Naive B cell (primary cell): ENCODE measurements at places on chromosomes 2 and 18.

GRCh38 chr18:63177919-63178821 lies 141.4 kb downstream of the BCL2 start:
- H3K4me3 ChIP-seq: peak overlapping the region; percentile 77
- peak overlapping the region; percentile 95 for H3K27ac ChIP-seq
- DNase-seq: no peak
- peaks cover 92% of the 10 kb centered on the region for H3K4me1 ChIP-seq
- H3K36me3 ChIP-seq: peaks cover 15% of the 10 kb centered on the region

- no peaks in the 10 kb centered on the region for H3K4me1 ChIP-seq
- H3K36me3 ChIP-seq: no peaks in the 10 kb centered on the region
- DNase-seq: no peak
- no peak overlapping the region for H3K4me3 ChIP-seq
- no peak overlapping the region for H3K27ac ChIP-seq
- no peaks in the 10 kb centered on the region for H3K27me3 ChIP-seq
Measured at GRCh38 chr18:69261406-69261805, 139.3 kb upstream of the DOK6 start.

DNA sequence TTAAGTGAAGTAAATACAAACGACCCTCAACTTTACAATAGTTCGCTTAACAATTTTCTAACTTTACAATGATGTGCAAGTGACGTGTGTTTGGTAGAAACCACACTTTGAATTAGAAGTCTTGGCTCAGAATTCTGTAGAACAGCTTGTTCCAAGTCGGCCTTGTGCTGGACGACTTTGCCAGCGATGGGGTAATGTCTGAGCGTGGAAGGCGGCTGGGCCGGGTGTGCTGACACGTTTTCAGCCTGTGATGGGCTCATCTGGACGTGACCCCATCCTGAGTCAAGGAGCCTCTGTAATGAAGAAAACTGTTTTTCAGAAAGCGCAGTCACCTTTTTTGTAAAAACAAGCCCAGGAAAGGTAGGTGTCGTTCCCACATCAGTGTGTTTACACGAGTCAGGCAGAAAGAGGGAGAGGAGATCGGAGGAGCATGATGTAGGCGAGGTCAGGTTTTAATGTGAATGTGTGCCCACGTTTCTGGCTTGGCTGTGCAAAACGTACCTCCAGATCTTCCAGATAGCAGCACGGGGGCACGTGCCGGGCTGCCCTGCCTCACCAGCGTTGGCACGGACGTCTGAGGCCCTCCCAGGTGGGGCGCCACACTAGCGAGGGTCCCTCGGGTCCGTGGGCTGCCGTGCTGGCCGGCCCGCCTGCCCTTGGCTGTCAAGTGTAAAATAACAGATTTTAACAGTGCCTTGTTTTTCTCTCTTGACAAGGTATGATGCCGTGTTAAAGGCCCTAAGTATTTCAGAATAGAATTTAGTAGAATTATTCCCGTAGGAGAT lies 54.6 kb downstream of the CTDP1 start:
- no peak for DNase-seq
- H3K4me1 ChIP-seq: peaks cover 5% of the 10 kb centered on the region
- no peaks in the 10 kb centered on the region for H3K27me3 ChIP-seq
- no peak overlapping the region for H3K27ac ChIP-seq
- H3K4me3 ChIP-seq: no peak overlapping the region
- H3K36me3 ChIP-seq: peaks cover 39% of the 10 kb centered on the region

- peaks cover 34% of the 10 kb centered on the region for H3K4me1 ChIP-seq
- H3K27me3 ChIP-seq: no peaks in the 10 kb centered on the region
- H3K27ac ChIP-seq: no peak overlapping the region
- no peak for DNase-seq
- H3K4me3 ChIP-seq: no peak overlapping the region
- no peaks in the 10 kb centered on the region for H3K36me3 ChIP-seq
Measured at GRCh38 chr18:62741584-62741983, 26.2 kb downstream of the PHLPP1 start.

DNA sequence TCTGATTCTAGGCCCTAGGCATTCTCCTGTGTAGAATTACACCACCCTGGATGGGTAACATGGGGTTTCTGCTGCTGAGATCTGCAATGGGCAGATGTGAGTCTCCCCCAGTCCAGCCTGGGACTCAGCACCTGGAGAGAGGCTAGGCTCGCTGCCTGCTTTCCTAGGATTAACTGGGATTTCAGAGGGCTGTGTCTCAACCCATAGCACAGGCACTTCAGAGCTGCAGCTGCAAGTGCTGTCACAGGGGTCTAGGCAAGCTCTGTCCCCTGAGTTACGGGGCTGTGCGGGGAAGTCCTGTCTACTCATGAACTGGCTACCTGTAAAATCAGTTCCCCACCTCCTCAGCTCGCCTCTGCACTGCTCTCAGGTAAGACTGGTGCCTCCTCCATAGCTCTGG lies 51.5 kb downstream of the CABLES1 start:
- H3K36me3 ChIP-seq: no peaks in the 10 kb centered on the region
- peaks cover 3% of the 10 kb centered on the region for H3K4me1 ChIP-seq
- no peak for DNase-seq
- H3K27ac ChIP-seq: no peak overlapping the region
- H3K4me3 ChIP-seq: no peak overlapping the region
